ENCODE measurements at places on chromosomes 16 and 17.

- no peak for DNase-seq
Observed at GRCh38 chr16:19252904-19253303, 32.6 kb upstream of the CLEC19A start.

- DNase-seq, result no peak
Observed at GRCh38 chr16:67141391-67141790, 9.4 kb downstream of the B3GNT9 start.

- no peak for DNase-seq
Observed at GRCh38 chr16:79469999-79470398, 130.5 kb downstream of the MAF start.

GRCh38 chr17:48139944-48140343 is 32.4 kb downstream of the SNX11 start:
- DNase-seq, result no peak

- DNase-seq, result peak; percentile 80
Observed at GRCh38 chr17:68462381-68463210, 5.3 kb upstream of the WIPI1 start.

GRCh38 chr17:18185832-18186626 is 2.4 kb downstream of the ALKBH5 start:
- no peak for DNase-seq

GRCh38 chr16:58789351-58789750 is 55.2 kb upstream of the GOT2 start:
- DNase-seq, result no peak

DNA sequence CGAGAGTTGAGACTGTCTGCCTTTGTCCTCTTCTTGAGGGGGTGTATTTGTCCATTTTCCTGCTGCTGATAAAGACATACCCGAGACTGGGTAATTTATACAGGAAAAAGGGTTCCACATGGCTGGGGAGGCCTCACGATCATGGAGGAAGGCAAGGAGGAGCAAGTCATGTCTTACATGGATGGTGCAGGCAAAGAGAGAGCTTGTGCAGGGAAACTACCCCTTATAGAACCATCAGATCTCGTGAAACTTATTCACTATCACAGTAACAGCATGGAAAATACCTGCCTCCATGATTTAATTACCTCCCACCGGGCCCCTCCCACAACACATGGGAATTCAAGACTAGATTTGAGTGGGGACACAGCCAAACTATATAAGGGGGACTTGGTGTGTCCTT is 338.2 kb upstream of the TNRC6C start:
- no peak for DNase-seq

DNA sequence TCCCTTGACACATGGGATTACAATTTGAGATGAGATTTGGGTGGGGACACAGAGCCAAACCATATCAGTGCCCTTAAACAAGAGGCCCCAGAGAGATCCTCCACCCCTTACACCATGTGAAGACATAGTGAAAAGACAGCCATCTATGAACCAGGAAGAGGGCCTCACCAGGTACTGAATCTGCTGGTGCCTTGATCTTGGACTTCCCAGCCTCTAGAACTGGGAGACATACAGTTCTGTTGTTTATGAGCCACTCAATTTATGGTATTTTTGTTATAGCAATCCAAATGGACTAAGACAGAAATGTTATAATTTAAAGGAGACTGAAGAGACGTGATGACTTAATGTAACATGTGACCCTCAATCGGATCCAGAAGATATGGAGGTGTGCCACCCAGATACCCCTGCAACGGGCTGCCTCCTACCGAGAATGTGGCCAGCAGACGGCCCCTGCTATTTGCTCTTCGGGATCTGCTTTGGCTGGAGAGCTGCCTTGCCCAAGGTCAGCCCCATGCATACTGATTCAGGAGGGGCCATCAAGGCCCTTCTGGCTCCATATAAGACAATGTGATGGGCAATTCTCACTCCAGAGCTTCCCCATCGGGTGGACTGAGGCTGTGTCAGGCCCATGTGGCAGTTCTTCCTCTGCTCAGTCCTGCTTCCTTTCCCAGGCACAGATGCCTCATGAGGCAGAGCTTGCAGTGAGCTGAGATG is 80.6 kb downstream of the NETO2 start:
- no peak for DNase-seq

DNA sequence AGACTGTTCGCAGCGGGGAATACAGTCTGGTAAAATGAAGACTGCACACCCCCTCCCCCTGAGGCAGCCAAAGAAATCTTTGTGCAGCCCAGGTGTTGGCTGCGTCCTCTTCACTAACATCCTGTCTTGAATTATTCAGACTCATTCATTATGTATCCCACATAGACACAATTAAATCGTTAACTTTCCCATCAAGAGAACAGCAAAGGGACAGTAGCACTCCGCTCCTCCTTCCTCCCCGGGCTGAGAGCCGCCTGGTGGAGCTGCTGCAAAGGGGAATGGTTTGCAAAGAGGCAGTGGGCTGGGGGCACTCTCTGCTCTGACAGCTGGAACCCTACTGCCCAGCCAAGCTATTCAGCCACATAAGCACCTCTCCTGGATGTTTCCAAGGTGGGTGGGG is 290.0 kb upstream of the SOX9 start:
- no peak for DNase-seq

GRCh38 chr16:83899272-83899897 is 470 bp downstream of the MLYCD start:
- DNase-seq, result peak; percentile 58

GRCh38 chr17:2259769-2260536 is 43.6 kb downstream of the SMG6 start:
- peak; percentile 86 for DNase-seq

GRCh38 chr16:71407731-71408130 is 34.1 kb downstream of the TLE7 start:
- DNase-seq, result no peak

- DNase-seq, result no peak
Observed at GRCh38 chr17:73799781-73800627, 155.8 kb upstream of the SDK2 start.

GRCh38 chr17:78342449-78343186 is 17.3 kb downstream of the SOCS3 start:
- no peak for DNase-seq

GRCh38 chr16:86467490-86467889 is 42.8 kb upstream of the FOXF1 start:
- DNase-seq, result no peak

DNA sequence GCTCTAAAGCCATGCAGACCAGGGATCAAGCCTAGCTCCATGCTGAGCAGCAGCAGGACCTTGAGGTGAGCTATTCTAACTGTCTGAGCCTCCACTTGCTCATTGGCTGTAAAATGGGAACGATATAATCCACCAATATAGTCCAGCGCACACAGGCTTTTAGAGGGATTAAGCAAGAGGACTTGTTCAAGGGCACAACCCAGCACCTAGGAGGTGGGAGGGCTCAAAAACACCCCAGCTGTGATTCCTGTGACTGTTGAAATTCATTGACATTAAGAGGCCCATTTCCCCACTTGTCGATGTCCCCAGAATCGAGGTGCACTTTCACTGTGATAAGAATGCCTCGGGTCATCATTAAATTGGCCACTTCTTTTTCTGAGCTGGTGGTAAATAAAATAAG is 4.1 kb downstream of the USH1G start:
- DNase-seq, result no peak

DNA sequence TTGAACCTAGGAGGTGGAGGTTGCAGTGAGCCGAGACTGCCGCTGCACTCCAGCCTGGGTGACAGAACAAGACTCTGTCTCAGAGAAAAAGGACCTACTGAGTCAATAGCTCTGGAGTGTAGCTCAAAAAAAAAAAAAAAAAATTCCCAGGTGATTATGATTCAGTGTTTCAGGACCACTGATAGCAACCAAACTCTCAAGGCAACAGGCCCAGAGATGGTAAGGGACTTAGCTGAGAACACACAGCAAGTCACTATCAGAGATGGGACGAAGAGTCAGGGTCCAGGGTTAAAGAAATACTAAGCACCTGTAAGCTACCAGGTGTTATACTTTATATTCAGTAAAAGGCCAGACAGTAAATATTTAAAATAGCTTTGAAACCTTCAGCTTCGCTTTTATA is 335.3 kb downstream of the XYLT1 start:
- DNase-seq, result no peak

DNA sequence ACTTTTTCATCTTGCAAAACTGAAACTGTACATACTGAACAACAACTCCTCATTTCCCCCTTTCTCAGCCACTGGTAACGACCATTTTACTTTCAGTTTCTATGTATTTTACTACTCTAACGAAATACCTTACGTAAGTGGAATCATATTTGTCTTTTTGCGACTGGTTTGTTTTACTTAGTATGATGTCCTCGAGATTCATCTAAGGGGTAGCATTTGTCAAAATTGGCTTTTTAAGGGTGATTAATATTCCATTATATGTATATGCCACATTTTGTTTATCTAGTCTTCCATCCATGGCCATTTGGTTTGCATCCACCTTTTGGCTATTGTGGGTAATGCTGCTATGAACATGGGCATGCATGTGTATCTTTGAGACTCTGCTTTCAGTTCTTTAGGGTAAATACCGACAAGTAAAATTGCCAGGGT is 10.4 kb downstream of the KPNB1 start:
- DNase-seq, result no peak

GRCh38 chr16:53631236-53632025 is 72.2 kb downstream of the RPGRIP1L start:
- DNase-seq, result no peak

GRCh38 chr16:86702824-86703588 is 124.7 kb downstream of the FOXL1 start:
- no peak for DNase-seq

GRCh38 chr17:50679008-50679544 is 28.6 kb downstream of the ANKRD40 start:
- DNase-seq, result no peak

DNA sequence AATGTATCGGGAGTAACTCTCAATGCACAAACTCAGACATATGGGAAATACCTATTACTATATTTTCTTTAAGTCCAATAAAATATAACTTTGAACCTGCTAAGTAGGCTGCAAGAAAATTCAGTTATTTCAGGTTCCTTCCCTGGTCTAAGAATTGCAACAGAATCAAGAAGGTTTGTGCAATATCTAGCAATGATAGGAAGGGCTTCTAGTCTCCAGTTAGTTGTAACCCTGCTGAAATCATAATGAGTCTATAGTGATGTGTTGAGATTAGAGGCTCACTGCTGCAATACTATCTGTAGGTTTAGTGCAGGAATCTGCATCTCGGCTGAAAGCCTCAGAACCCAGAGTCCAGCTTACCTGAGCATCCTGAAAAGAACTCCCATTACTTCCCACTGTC is 110.5 kb downstream of the PMP22 start:
- DNase-seq, result no peak

DNA sequence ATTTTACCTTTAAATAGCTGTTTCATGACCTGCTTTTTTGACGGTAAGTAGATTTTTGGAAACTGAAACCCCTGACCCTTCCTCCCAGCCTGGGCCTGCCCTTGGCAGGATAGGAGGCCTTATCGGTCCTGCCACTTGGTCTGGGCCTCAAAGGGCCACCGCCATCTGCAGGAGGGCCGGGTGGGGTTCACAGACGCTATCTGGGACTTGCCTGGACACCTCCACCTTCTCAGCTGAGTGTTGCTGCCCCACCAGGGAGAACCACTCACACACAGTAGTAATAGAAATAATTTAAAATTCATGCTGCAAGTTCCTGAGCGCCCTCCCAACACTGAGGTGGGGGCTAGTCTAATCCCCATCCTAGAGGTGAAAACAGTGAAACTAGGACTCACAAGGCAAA is 4.6 kb upstream of the NPRL3 start:
- no peak for DNase-seq

GRCh38 chr17:36598951-36599401 is 2.4 kb upstream of the MRM1 start:
- no peak for DNase-seq

DNA sequence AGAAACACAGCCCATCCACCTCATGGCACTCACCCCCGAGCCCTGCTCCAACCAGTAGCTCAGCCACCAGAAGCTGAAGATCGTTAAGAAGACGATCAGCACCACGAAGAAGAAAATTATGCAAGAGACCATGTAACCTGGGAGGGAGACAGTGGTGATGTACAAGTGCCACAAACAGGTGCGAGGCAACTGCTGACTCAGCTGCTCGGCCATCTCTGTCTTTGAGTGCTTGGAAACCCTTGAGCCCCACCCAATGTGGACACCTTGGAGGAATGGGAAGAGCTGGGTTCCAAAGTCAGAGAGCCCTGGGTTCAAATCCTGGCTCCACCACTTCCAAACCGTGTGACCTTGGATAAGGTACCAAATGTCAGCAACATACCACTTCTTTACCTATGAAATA is 38.1 kb upstream of the ABCC12 start:
- DNase-seq, result no peak

DNA sequence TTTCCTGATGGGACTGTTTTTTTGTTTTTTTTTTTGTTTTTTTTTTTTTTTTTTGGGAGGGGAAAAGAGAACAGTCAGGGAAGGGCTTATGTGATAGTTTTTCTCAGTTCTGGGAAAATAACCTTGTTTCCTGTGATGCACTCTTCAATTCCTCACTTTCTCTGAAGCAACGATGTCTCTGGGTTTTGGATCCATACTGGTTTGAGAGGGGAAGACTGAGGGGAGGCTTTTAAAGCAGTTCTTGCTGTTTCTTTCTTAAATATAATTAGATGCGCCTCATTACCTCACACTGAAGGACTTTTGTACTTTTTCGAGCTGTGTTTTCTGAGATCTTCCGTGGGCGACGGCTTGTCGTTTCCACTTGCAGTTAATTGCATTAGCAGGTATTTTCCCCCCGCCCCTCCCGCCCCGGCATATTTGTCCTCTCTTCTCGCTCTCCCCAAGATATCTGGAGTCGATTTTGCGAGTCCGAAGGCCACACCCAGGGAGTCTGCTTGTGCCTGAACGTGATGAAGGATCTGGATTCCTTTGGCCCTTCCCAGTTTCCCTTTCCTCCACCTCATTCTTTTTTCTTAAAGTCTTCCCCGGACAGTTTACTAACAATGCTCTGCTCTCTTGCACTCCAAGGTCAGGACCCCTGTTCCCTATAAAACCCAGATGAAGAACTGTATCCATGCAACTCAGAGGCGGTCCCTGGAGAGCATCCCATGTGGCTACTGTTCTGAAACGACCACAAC is 125.2 kb upstream of the ZFHX3 start:
- no peak for DNase-seq

GRCh38 chr17:81440511-81441244 is 45.4 kb downstream of the BAHCC1 start:
- no peak for DNase-seq

Measured in activated T-cell treated with anti-CD3 and anti-CD28 coated beads, Interleukin-2, amount 50 U/mL, for 72 hours (primary cell).